A549 (cell line): ENCODE measurements at places on chromosomes 5 and 9. TPM values are rescaled to one million over a fixed set of nuclear protein-coding genes. Genes with fewer than 3 reads are reported as not detected.

GRCh38 chr5:175107028-175107588 lies 336.9 kb downstream of the DRD1 start:
- no peak for DNase-seq

- no peak for DNase-seq
Measured at GRCh38 chr5:84602371-84602771, 217.7 kb upstream of the EDIL3 start.

- DNase-seq, result no peak
Measured at GRCh38 chr5:883475-884181, 9.0 kb downstream of the BRD9 start.

GRCh38 chr5:176597417-176598389 lies 12.3 kb downstream of the GPRIN1 start:
- DNase-seq, result no peak

GRCh38 chr9:135512241-135512603 lies 9.0 kb upstream of the LCN1 start:
- no peak for DNase-seq

DNA sequence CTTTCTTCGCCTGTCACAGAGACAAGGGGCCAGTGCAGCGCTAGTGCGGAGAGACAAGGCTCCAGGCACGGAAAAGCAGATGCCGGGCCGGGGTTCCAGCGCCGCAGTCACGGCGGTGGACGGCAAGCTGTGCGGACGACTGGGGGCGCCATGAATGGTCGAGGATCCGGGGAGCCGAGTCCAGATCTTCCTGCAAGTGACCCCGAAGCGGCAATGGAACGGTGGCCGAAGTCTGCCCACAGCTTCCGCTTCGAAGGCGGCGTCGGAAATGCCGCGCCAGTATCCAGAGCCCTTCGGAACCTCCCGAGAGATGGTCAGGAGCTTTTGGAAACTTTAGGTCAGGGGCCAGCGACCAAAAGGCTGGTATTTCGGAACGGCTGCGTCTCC lies 601 bp upstream of the FAF2 start:
- DNase-seq, result no peak

- DNase-seq, result no peak
Measured at GRCh38 chr5:62001640-62002039, 304.4 kb upstream of the KIF2A start.

DNA sequence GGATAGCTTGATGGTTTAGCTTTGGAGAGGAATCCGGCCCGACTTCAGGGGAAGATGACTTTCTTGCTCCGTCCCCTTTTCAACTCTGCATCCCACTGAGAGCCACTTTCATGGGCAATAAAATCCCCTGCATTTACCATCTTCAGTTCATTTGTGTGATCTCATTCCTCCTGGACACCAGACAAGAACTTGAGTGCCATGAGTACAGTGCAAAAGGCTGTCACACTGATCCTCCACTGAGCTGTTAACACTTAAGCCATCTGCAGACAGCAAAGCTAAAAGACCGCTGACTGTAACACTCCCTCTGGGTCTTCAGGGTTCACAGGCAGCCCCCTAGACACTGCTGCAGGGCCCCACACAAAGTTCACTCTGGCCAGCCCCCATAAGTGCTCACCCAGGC lies 48.3 kb upstream of the TCERG1 start:
- no peak for DNase-seq

DNA sequence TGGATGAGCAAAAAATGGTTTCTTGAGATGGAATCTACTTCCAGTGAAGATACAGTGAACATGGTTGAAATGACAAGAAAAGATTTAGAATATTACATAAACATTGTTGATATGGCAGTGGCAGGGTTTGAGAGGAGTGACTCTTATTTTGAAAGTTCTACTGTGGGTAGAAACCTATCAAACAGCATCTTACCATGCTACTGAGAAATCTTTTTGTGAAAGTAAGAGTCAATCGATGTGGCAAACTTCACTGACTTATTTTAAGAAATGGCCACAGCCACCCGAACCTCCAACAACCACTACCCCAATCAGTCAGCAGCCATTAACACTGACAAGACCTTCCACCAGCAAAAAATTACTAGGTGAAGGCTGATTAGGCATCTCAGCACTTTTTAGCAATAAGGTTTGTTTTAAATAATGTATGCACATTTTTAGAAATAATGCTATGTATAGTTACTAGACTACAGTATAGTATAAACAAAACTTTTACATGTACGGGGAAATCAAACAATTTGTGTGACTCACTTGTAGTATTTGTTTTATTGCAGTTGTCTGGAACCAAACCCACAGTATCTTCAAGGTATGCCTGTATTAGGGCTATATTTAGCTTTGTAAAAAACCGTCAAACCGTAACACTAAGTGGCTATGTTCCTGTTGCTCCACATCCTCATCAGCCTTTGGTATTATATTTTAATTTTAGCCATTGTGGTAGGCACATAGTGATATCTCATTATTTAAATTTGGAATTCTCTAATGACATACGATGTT lies 30.6 kb upstream of the ADAMTS6 start:
- DNase-seq, result no peak

- no peak for DNase-seq
Measured at GRCh38 chr5:98872674-98873073, 56.1 kb downstream of the CHD1 start.

DNA sequence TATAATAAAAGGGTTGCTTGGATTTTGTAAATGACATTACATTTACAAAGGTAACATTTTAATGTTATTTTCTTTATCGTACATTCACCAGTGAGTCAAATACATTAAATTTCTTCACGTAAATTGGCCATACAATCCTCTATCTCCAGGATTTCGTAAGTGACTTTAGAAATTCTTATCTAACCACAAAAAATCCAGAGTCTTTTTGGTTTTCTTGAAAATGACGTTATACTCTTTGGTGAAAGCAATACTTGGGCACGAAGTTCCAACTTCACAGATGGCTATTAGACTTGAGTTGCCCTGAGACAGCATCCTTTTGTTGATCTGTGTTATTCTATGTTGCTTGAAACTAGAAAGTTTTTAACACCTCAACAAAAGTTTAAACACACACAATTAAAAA lies 87.4 kb upstream of the CDH10 start:
- no peak for DNase-seq

GRCh38 chr9:94869415-94869843 lies 142.9 kb downstream of the AOPEP start:
- peak; percentile 85 for DNase-seq

DNA sequence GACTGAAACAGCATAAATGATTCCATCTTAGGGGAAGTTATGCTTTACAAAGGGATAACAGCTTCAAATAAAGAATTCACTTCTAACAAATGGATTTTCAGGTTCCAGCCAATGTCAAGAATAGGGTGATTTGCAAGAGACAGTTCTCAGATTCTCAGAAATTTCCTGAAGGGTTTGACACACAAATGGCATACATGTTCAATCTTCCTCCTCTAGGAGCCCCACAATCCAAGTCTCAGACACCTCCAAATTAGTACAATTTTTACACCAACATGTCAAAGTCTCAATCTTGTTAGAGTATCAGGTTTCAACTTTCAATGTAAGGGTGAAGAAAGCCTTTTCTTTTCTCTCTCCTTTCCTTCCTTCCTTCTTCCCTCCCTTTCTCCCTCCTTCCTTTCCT lies 996.6 kb downstream of the TLE1 start:
- no peak for DNase-seq

- DNase-seq, result no peak
Measured at GRCh38 chr5:52560366-52560765, 227.3 kb upstream of the ITGA1 start.

- no peak for DNase-seq
Measured at GRCh38 chr5:92969191-92969780, 611.7 kb downstream of the NR2F1-AS1 start.

GRCh38 chr9:89667726-89668125 lies 62.9 kb downstream of the GADD45G start:
- DNase-seq, result no peak

DNA sequence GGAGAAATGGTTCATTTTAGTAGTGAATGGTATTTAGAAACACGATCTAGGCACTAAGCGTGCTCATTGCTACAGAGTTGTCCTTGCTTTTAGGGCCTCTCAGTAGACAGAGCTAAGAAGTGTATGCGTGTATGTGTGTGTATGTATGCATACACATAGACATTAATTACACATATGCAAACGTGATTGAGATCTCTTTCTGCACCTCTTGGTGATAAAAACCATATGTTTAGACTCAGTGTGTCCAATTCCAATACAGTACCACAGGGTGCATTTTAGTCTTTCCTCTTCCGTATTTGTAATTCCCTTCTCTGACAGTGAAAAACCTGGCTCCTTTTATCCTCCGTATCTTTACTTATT lies 13.1 kb downstream of the TRIO start:
- DNase-seq, result no peak

GRCh38 chr9:121369595-121370265 lies at the start of gene STOM:
Gene STOM (minus strand): TSS chr9:121370250. CDS start chr9:121370187, 63 bp downstream.
- peak; percentile 47 for DNase-seq

PCDHGB4 gene
- polyA plus RNA-seq, result 0.90 to 1.6 TPM (median 1.1 TPM) in 3 replicates

EGFLAM gene
- polyA plus RNA-seq, result 0.09 to 0.13 TPM in 2 of 3 replicates, not detected in the other

AIF1L gene
- 1.6 to 1.8 TPM (median 1.7 TPM) in 3 replicates for polyA plus RNA-seq

DMRT3 gene
- not detected in 3 replicates for polyA plus RNA-seq

CDC42SE2 gene
- 25.7 to 27.1 TPM (median 25.8 TPM) in 3 replicates for polyA plus RNA-seq

SUSD3 gene
- 0.34 to 0.46 TPM (median 0.42 TPM) in 3 replicates for polyA plus RNA-seq
